ENCODE measurements at places on chromosomes 16 and 17. TPM values are rescaled to one million over a fixed set of nuclear protein-coding genes. Genes with fewer than 3 reads are reported as not detected.

COL1A1 gene
- total RNA-seq = 1.0 TPM

TPPP3 gene
- total RNA-seq = not detected

TPSD1 gene
- total RNA-seq = not detected

SDR42E2 gene
- not detected for total RNA-seq

PSMD12 gene
- 105 TPM for total RNA-seq

CIAPIN1 gene
- total RNA-seq = 74.0 TPM

BTBD17 gene
- total RNA-seq = not detected
